ENCODE measurements at places on chromosomes 4 and X.

- no peaks in the 10 kb centered on the region for H3K27me3 ChIP-seq
- H3K36me3 ChIP-seq: no peaks in the 10 kb centered on the region
- no peak overlapping the region for H3K4me3 ChIP-seq
- no peak overlapping the region for H3K27ac ChIP-seq
- H3K4me1 ChIP-seq: no peaks in the 10 kb centered on the region
- no peak for DNase-seq
Observed at GRCh38 chr4:113901994-113902787, 77.3 kb downstream of the ARSJ start.

DNA sequence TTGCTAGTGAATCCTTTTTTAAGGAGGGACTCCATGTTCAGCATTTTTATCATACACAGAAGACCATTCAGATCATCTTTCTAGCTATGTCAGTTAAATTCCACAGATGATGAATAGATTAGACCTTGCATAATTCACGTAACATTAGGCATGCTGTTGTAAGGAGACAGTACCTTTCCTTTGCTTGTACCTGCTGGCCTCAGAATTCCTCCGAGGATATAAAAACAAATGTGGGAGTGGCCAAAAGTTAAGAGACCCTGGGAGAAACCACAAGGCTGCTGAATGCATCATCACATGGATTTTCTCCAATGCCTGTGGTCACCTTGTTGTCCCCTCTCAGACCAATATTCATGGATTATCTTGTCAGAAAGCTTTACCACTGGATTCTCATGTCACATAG is 201.4 kb downstream of the MAGEB17 start:
- no peak overlapping the region for H3K4me3 ChIP-seq
- H3K4me1 ChIP-seq: no peaks in the 10 kb centered on the region
- no peak overlapping the region for H3K27ac ChIP-seq

GRCh38 chr4:109690690-109691410 is 12.4 kb downstream of the CASP6 start:
- no peaks in the 10 kb centered on the region for H3K4me1 ChIP-seq
- no peak overlapping the region for H3K4me3 ChIP-seq
- no peak overlapping the region for H3K27ac ChIP-seq
- DNase-seq: no peak
- H3K27me3 ChIP-seq: no peaks in the 10 kb centered on the region

GRCh38 chr4:152258804-152259708 is 276.8 kb downstream of the FBXW7 start:
- peak overlapping the region; percentile 53 for H3K27ac ChIP-seq
- no peak for DNase-seq
- peaks cover 11% of the 10 kb centered on the region for H3K4me1 ChIP-seq
- no peak overlapping the region for H3K4me3 ChIP-seq

DNA sequence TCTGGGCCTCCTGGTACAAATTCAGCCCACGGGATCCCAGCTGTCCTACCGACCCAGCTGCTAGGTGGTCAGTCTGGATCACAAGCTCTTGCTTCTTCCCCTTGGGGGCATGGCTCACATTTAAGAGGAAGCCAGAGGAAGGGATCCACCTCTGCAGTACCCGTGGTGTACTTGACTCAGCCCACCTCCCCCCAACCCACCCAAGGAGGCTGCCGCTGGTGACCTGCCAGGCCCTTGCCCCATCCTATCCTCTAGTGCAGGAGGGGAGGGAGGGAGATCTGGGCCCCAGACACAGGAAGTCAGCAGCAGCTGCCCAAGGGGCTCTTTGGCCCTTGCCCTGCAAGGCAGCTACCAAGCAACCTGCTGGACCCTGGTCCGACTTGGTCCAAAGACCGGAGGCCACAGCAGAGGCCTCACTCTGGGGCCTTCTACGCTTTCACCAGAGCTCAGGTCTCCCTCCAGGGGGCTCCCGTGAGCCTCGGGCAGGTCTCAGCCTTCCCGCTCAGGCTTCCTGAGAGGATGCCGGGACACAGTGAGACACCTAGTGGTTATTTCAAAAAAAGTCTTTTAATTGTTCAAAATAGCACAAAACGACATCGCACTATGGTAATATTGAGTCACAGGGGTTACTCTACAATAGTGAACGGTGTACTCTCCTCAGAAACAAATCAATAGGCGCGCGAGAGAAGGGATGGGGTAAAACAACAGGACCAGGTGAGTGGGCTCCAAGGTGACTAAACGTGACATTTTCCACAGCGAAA is 2.7 kb upstream of the RENBP start:
- peaks cover 5% of the 10 kb centered on the region for H3K27me3 ChIP-seq
- peaks cover 12% of the 10 kb centered on the region for H3K4me1 ChIP-seq
- H3K4me3 ChIP-seq: no peak overlapping the region
- H3K27ac ChIP-seq: peak overlapping the region; percentile 94
- H3K36me3 ChIP-seq: peaks cover 46% of the 10 kb centered on the region

DNA sequence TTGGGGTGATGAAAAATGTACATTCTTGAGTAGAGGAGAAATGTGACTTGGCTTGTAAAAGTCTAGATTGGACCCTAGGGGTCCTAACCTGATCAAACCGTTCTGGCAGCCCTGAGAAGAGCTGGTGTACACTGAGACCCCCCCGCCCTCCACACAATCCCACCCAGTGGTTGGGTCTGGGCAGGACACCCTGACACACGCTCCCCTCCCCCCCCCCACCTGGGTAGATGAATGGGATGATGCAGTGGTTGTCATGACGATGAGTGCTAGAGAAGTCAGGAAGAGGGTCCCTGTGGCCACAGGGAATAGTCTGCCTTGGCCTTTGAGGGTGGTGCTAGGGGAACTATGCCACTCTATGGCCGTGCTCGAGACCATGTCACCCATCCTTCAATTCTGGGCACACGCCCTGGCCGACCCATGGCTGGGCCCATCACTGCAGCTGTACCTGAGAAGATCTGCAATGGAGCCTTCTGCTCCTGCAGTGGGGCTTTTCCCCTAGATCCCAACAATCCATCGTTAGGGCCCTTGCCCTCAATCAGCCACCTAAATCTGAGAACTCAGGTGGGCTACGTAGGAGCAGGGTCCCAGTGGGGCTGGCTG is 4.4 kb downstream of the CDK16 start:
- H3K36me3 ChIP-seq: peaks cover 39% of the 10 kb centered on the region
- no peak overlapping the region for H3K4me3 ChIP-seq
- no peaks in the 10 kb centered on the region for H3K27me3 ChIP-seq
- H3K4me1 ChIP-seq: peaks cover 9% of the 10 kb centered on the region
- H3K27ac ChIP-seq: no peak overlapping the region

DNA sequence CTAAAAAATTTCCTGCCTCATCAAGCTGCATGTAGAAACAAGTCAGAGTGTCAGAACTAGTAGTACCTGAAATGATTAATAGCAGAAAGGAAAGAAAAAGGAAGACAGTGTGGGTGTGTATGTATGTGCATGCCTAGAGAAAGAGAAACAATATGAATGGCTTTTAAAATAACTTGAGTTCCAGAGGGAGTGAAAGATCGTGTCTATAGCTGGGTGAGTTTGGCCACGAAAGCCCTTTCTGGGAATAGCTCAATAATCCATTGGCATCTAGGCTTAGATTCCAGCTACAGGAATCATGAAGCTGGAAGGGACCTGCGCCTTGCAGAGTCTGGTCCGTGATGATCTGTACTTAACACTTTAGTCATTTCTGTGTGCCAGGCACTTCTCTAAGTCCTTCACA is 195.6 kb downstream of the RAPGEF2 start:
- no peak overlapping the region for H3K27ac ChIP-seq
- no peak for DNase-seq
- H3K27me3 ChIP-seq: no peaks in the 10 kb centered on the region
- H3K4me1 ChIP-seq: no peaks in the 10 kb centered on the region

- no peaks in the 10 kb centered on the region for H3K4me1 ChIP-seq
- peaks cover 9% of the 10 kb centered on the region for H3K36me3 ChIP-seq
- no peak overlapping the region for H3K27ac ChIP-seq
Observed at GRCh38 chr4:110109455-110109854, 89.0 kb downstream of the ELOVL6 start.

DNA sequence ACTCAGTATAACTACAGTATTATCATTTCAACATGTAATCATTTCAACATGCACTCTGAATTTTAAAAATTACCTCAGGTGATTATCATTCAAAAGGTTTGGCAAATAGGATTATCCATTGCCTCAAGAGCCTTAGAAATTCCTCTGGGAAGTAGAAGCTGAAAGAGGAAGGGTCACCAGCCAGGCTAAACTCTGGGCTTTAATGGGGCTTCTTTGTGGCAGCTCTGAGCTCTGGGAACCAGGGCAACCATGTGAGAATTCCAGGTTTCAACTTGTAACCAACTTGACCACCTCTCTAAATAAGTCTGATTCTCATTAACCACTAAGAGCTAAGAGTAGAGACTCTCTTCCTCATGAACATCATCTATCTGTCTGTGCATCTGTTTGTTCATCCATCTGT is 117.2 kb upstream of the MED14 start:
- no peaks in the 10 kb centered on the region for H3K27me3 ChIP-seq
- H3K4me1 ChIP-seq: peaks cover under 1% of the 10 kb centered on the region
- no peak overlapping the region for H3K27ac ChIP-seq
- no peak for DNase-seq
- no peak overlapping the region for H3K4me3 ChIP-seq

DNA sequence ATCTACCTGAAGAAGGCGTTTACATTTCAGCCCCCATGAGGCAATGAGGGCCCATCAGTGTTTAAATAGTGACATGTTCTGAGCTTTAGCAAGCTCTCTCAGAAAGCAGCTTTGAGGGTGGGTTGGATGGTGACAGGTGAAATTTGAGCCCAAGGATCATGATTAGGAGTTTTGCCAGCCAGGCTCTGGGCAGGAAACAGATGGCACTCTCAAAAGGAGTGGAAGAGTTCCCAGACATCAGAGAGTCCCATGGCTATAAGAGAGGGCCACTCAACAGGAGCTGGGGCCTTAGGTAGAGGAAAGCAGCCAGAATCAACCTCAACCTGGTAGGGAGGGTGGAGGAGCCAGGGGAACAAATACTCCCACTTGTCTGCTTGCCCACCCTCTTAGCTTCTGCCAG is 499.8 kb downstream of the MID1IP1 start:
- H3K27me3 ChIP-seq: no peaks in the 10 kb centered on the region
- H3K4me3 ChIP-seq: no peak overlapping the region
- H3K36me3 ChIP-seq: no peaks in the 10 kb centered on the region
- no peaks in the 10 kb centered on the region for H3K4me1 ChIP-seq
- no peak overlapping the region for H3K27ac ChIP-seq

GRCh38 chr4:83178029-83178428 is 63.5 kb upstream of the PLAC8 start:
- no peak overlapping the region for H3K27ac ChIP-seq
- no peaks in the 10 kb centered on the region for H3K36me3 ChIP-seq
- H3K27me3 ChIP-seq: peaks cover 7% of the 10 kb centered on the region
- H3K4me1 ChIP-seq: no peaks in the 10 kb centered on the region
- no peak for DNase-seq

DNA sequence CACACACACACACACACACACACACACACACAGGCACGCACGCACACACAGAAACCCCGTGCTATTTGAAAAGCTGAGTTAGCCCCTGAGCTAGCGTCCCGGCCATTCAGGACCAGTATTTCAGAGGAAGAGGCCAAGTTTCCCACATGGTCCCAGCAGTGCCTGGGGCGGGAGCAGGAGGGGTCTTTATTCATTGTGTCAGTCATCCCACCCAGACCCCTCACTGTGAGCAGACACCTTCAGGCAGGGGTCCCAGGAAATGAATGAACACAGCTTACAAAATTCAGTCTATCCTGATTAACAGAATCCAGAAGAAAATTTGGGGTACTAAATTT is 58.1 kb downstream of the ZFYVE28 start:
- H3K4me1 ChIP-seq: peaks cover 5% of the 10 kb centered on the region
- no peaks in the 10 kb centered on the region for H3K36me3 ChIP-seq
- DNase-seq: no peak
- no peak overlapping the region for H3K27ac ChIP-seq
- H3K27me3 ChIP-seq: no peaks in the 10 kb centered on the region

GRCh38 chr4:10106421-10107039 is 10.1 kb downstream of the WDR1 start:
- H3K27me3 ChIP-seq: no peaks in the 10 kb centered on the region
- peaks cover 87% of the 10 kb centered on the region for H3K36me3 ChIP-seq
- peaks cover 50% of the 10 kb centered on the region for H3K4me1 ChIP-seq
- H3K4me3 ChIP-seq: no peak overlapping the region

GRCh38 chr4:93451954-93452353 is 376.6 kb upstream of the ATOH1 start:
- H3K27me3 ChIP-seq: no peaks in the 10 kb centered on the region
- no peaks in the 10 kb centered on the region for H3K4me1 ChIP-seq
- H3K4me3 ChIP-seq: no peak overlapping the region
- DNase-seq: no peak

- H3K4me1 ChIP-seq: no peaks in the 10 kb centered on the region
- H3K27ac ChIP-seq: no peak overlapping the region
- no peak for DNase-seq
- H3K36me3 ChIP-seq: no peaks in the 10 kb centered on the region
- no peaks in the 10 kb centered on the region for H3K27me3 ChIP-seq
- no peak overlapping the region for H3K4me3 ChIP-seq
Observed at GRCh38 chrX:148314876-148315275, 185.5 kb upstream of the AFF2 start.

DNA sequence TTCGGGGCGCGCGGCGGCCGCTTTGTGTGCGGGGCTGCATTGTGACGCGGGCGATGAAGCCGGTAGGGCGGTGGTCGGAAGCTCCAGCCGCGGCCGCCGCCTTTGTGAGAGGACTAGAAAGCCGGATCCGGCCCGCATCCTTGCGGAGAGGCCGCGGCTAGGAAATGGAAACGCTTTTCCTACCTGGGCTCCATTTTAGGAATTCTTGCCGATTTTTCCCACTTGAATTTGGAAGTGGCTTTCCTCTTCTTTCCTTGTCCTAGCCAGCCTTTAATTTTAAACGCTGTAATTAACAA is 708 bp downstream of the TMSB4X start:
- H3K27ac ChIP-seq: peak overlapping the region; percentile 87
- DNase-seq: no peak
- no peaks in the 10 kb centered on the region for H3K36me3 ChIP-seq
- H3K4me1 ChIP-seq: peaks cover 13% of the 10 kb centered on the region

- no peaks in the 10 kb centered on the region for H3K27me3 ChIP-seq
- H3K36me3 ChIP-seq: no peaks in the 10 kb centered on the region
- no peak overlapping the region for H3K27ac ChIP-seq
- H3K4me3 ChIP-seq: no peak overlapping the region
Observed at GRCh38 chr4:81785338-81785737, 313.6 kb upstream of the RASGEF1B start.

DNA sequence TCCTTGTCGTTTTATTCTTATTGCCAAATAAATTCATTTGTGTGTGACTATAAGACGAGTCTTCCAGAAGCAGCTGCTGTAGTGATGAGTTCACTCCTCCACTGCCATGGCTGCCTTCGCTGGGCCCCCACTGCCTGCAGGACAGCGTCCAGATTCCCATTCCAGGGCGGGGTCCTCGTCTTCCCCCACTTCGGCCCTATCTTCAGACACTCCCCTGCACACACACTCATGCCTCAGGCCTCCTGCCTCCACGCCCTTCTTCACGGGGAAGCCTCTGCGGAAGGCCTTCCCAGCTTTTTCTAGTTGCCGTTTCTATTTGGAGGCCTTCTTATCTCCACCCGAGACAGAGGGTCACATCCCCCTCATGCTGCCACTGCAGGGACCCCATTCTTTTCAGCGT is 80.4 kb downstream of the SHROOM2 start:
- peaks cover 3% of the 10 kb centered on the region for H3K4me1 ChIP-seq
- H3K4me3 ChIP-seq: no peak overlapping the region
- no peak for DNase-seq
- no peaks in the 10 kb centered on the region for H3K36me3 ChIP-seq

GRCh38 chrX:127568691-127569090 is 483.5 kb downstream of the ACTRT1 start:
- no peak overlapping the region for H3K27ac ChIP-seq
- H3K4me3 ChIP-seq: no peak overlapping the region
- no peaks in the 10 kb centered on the region for H3K36me3 ChIP-seq
- H3K27me3 ChIP-seq: no peaks in the 10 kb centered on the region
- DNase-seq: no peak

All from neuronal stem cell (in vitro differentiated cells).